Dermis blood vessel endothelial cell (primary cell): ENCODE measurements at places on chromosomes 7 and 10.

- no peak for DNase-seq
These were observed 2.9 kb upstream of the TARP start for GRCh38 chr7:38276096-38276877.

DNA sequence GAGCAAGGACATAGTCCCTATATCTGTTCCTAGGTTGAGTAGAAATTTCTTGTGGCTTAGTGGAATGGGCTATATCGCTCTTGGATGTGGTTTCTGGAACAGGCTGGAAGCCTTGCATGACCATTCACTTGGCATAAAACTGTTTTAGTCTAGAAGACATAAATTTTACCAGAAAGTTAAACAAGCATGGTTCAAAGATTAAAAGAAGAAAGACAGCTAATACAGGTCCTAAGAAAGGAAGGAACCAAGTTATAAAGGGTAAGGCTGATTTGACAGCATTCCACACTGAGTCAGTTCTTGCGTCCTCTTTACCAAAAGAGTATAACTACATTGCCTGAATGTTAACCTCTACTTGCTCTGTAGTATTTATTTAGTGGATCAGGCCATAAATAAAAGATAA is 724.2 kb downstream of the SORCS1 start:
- DNase-seq: no peak

DNA sequence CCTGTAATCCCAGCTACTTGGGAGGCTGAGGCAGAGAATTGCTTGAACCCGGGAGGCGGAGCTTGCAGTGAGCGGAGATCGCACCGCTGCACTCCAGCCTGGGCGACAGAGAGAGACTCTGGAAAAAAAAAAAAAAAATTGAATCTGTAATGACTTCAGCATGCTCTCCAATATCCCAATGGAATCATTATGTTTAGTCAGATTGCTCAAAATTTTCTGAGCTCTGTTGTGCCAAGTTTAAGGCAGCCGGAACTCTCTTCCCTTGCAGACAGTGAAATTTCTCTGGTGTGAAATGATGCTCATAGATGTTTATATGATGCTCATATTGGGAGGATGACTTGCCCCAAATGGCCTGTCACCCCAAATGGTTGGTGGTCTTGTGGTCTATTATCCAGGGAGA is 180.9 kb downstream of the CTTNBP2 start:
- no peak for DNase-seq

DNA sequence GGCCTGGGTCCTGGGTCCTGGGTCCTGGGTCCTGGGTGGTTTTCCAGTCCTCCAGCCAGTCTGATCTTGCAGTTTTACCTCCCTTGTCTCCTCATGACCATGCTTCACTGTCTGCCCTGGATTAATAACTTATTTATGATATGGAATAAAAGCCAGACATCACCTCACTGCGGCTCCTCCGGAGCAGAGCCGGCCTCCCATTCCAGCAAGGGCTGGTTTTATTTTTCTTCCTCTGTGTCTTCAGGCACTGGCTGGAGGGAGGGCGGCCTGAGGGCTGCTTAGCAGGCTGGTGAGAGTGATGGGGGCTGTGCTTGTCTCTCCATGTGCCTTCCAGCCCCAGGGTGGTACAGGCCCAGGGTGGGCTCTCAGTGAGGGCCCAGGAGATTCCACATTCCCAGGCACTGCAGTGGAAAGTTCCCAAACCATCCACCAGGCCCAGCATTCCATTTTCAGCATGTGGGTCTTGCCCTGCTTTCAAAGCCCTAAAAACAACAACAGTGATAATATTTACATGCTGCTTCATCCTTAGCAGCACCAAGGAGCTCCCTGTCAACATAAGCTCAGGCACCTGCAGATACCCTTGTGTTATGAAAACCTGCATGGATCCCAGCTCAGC is 12.6 kb downstream of the ADAMTS14 start:
- DNase-seq: no peak

DNA sequence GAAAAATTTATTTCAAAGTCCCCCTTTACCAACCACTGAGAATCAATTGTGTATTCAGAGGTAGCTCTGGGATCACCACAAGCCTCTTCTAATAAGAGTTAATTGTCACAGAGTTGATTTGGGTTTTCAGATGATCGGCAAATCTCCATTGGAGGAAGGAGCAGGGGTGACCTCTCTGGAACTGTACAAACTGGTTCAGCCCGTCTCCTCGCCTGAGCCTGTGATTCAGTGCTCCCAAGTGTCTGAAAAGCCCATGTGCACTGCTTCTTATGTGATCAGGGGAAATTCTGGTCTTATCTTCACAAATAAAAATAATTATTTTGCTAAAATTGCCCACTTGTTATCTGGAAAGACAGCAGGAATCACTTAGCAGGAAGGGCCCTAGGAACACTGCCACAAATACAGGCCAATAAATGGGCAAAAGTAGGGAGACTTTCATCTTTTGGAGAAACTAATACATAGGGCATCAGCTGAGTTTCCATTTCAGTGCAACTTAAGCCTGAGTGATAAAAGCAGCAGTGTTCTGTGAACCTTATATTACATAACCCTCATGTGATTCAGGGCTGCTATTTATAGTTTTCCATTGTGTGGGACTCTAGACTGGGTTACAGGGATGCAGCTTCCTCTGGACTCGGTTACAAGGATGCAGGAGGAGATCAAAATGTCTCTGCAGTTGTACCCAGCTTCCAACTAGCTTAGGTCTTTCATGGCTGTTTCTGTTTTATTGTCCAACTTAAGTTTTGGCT is 32.3 kb downstream of the CDK1 start:
- DNase-seq: peak; percentile 84

- DNase-seq: no peak
These were observed 19.7 kb upstream of the ZNF862 start for GRCh38 chr7:149818536-149818840.

DNA sequence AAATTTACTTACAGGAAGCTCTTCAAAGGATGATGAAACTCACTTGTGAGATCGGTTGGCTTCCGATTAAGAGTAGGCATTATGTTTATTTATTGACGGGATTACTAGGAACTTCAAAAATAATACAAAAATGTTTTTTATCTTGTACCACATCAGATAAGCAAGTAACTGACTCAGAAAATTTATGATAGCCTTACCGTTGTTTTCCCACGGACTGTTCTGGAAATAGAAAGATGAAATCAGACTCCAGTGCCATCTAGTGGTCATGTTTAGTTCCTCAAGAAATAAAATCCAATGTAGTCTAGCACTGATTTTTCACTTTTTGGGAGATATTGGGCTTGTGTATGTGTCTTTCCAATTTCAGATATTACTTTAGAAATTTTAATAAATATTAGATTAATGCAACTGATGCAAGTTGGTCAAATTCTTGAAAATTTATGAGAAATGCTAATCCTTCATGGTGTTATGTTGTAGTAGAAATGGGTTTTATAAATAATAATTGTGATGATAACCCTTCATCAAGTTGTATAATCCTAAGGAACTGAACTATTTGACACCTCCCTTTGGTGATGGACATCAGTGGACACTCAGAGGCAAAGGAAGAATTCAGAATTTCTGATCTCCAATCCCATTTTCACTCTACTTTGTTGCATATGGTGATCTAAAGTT is 168.8 kb downstream of the TMEM26 start:
- peak; percentile 79 for DNase-seq

- DNase-seq: no peak
These were observed 1.7 kb downstream of the AKR1C4 start for GRCh38 chr10:5198386-5198785.

GRCh38 chr10:132245056-132245455 is 58.3 kb downstream of the DPYSL4 start:
- no peak for DNase-seq

DNA sequence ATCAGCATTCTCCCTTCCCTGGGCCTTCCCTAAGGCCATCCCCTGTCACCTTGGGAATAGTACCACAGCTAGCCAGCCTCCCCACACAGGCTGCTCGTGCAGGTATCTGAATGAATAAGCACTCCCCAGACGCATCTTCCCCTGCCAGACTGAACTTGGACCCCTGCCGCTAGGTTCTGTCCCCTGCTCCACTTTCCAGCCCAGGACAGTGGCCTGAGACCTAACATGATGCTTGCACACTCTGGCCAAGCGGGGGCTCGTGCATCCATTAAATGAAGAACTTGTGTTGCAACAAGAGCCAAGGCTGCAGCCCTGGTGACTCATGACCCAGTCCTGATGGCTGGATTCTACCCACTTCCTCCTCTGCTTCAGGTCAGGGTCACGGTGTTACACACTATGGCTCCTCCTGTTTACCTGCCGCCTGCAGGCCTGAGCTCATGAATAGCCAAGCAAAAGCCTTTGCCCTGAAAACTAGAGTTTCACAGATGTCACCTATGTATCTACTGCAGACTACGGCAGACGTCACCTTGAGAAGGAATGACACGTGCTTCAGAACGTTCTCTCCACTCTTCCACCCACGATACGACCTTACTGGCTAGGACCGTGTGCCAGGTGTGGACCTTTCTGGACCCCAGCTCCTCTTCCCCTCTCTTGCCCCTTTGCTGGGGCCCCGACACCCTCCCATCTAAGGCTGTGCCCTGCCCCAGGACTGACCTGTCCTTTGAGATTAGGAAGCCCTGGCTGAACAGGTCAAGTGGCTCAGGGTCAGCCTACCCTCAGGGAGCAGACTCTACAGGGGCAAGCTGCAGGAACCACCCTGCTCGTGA is 6.5 kb downstream of the ASB13 start:
- DNase-seq: peak; percentile 13

- DNase-seq: no peak
These were observed 13.7 kb upstream of the DNTT start for GRCh38 chr10:96290368-96291133.

DNA sequence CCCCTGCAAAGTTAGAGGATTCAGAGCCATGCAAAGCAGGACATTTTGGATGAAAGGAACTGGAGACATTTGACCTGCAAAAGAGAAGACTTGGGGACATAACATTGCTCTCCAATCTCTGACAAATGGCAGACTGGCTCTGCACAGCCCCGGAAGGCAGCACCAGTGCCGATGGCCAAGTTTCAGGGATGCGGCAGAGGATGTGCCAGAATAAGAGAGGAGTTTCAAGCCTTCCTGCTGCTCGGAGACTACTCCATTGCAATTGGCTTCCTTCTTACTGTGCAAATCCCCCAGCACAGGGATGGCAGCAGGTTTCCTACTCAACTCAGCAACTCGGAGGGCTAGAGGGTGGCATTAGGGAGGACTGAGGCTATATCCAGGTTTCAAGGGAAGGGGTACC is 268.8 kb upstream of the ZMIZ1 start:
- DNase-seq: no peak

- DNase-seq: no peak
These were observed 277.4 kb downstream of the PLXDC2 start for GRCh38 chr10:20093600-20093999.
